Urinary bladder (tissue), 4 donors: ENCODE measurements at places on chromosomes 2 and 18. TPM values are rescaled to one million over a fixed set of nuclear protein-coding genes. Genes with fewer than 3 reads are reported as not detected.

GRCh38 chr2:241007880-241008710 lies 9.7 kb downstream of the SNED1 start:
- DNase-seq: no peak

Gene FASTKD1
- 46.1 TPM for total RNA-seq

GRCh38 chr2:53286345-53286744 lies 481.3 kb upstream of the CHAC2 start:
- no peak for DNase-seq

- DNase-seq: no peak
Observed at GRCh38 chr2:42102591-42103450, 55.0 kb downstream of the PKDCC start.

Gene BCL2
- total RNA-seq: 53.9 TPM

- no peak for DNase-seq
Observed at GRCh38 chr18:23826850-23827620, 137.8 kb downstream of the LAMA3 start.

Gene NEB
- 79.5 TPM for total RNA-seq

DNA sequence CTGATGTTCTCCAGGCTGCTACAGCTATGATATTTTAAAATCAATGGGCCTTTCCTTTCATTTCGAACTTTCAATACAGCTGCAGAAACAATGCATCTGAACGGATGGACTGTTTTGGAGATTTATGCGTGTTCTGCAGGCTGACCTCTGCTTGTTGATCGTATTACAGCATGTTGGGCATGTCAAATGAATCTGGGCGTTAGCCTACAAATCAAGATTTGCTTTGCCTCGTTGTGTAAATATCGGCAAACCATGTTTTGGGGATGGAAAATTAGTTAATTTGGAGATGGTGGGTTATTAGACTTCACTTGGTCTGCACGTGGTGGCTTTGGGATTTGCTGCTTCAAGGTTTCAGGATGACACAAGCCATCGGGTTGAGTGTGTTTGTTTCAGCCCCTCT lies 129.3 kb downstream of the AGAP1 start:
- DNase-seq: no peak

GRCh38 chr2:239303711-239304532 lies 96.9 kb downstream of the HDAC4 start:
- no peak for DNase-seq

- DNase-seq: no peak
Observed at GRCh38 chr18:25279961-25280360, 72.0 kb downstream of the ZNF521 start.

Gene PAX8
- total RNA-seq: 0.26 TPM

- DNase-seq: no peak
Observed at GRCh38 chr2:239570216-239570925, 169.6 kb upstream of the HDAC4 start.

Gene UNC80
- total RNA-seq: 2.6 TPM

- no peak for DNase-seq
Observed at GRCh38 chr2:10079870-10080535, at the start of gene CYS1. CYS1 (minus strand) TSS chr2:10080411; CDS start chr2:10080223, 188 bp downstream.

- no peak for DNase-seq
Observed at GRCh38 chr2:44956843-44957242, 15.3 kb downstream of the SIX3 start.

Gene ST6GAL2
- 53.2 TPM for total RNA-seq

- DNase-seq: no peak
Observed at GRCh38 chr2:143371616-143372015, 242.4 kb downstream of the ARHGAP15 start.

Gene RNF125
- total RNA-seq: 10.9 TPM

DNA sequence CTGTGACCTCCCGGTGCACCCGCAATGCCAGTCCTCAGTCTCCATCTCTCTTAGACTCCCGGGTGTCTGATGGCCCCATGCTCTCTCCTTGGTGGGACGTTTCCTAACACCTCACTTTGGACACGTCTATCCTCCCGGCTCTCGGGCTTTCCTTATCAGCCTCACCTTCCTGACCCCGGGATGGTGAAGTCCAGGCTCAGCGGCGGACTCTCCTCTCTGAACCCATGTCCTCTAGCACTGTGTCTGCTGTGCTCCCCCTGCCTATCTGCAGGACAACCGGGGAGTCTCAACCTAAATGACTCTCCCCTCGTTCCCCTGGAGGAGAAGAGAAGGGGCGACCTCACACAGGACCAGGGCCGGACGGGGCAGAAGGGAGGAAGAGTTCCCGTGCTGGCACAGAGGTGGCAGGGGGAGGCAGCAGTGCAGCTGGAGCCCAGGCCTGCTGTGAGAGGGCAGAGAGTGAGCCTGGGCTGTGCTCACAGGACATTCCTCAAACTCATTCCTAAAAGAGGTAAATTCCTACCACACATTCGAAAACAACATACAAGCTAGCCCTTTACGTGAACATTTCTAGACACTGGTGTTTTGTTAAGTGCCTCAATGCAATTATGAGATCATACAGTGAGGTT lies 41.9 kb downstream of the MBP start:
- DNase-seq: no peak

DNA sequence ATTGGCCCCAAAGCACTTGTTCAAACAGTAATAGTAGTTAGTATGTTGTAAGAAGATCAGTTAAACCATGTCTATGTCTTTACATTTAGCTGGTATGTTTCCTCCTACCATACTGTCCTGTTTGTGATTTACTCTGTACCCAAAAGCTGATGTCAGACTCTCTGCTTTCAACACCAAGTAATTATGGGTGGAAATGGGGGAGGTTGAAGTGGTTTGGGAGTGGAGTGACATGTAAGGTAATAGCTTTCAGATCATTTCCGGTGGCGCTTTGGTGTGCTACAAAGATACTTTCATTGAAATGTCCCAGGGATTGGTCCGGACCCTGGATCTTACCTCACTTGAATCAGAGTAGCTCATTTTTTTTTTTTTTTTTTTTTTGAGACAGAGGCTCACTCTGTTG lies 39.7 kb upstream of the TGIF1 start:
- DNase-seq: no peak

DNA sequence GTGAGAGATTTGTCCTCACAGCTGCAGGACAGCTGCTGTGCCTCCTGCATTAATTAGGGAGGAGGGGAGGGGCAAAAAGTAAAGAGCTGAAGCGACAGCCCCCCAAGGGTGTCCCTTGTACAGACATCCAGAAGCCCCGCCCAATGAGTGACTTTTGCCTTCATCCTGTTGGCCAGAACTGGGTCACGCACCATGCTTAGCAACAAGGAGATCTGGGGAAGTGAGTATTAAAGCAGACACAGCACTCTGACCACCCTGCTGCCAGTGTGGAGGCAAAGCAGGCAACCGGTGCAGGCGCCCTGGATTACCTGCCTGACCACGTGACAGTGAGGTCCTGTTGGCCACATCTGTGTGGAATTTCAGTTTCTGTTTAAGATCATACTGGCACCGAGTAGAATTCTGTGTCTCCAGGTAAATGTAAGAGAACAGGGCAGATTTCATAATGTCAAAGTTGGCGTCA lies 21.5 kb upstream of the BIN1 start:
- DNase-seq: no peak

- DNase-seq: no peak
Observed at GRCh38 chr2:53668624-53669026, 99.0 kb upstream of the CHAC2 start.

Gene ANKRD53
- 1.8 TPM for total RNA-seq

DNA sequence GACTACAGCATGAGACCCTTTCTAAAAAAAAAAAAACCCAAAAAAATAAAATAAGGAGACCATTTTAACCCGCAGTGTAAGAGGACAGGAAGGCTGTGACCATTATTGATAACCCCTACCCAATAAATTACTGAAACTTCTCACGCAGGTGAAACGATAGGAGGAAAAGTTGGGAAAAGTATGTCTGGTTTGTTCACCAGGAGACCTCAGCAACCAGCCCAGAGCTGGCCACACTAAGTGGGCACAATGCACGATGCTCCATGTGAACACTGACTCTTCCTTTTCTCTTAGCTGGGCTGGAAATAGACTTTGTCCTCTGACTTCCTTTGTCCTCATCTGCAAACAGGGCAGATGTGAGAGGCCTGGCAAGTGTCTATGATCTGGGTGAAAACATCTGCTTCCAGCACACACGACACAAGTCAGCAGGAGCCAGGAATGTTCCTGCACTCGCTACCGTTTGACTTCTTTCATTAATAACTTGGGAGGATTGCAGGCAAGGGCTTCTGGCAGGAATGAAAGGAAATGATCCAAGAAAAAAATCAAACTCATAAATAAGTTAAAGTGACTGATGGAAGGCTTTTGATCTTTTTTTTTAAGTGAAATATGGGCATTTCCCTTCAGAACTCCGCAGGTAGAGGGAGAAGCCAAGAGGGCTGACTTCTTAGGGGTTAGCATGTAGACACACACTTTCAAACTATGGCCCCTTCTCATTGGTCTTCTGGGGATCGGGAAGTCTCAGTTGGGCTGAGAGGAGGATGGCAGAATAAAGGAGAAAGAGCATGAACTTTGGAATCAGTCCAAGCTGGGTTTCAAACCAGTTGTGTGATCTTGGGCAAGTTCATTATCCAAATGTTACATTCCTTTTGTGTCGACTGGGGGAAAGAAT lies 137.4 kb upstream of the MYCN start:
- DNase-seq: no peak

GRCh38 chr2:16228471-16228870 lies 288.1 kb downstream of the MYCN start:
- DNase-seq: no peak

DNA sequence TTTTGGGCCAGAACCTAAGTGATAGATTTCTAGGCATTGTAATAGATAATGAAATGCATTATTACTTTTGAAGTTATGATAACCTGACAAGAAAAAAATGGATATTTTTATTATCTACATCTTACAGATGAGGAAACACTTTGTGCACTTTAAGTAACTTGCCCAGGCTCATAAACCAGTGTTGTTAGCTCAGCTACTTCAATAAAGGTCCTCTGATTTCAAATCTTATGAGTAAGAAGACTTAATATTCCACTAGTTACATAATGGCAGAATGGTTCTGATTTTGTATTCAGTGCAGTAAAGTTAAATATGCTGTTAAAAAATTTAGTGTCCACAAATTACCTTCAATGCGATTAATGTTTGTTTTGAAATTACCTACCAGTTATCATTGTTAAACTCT lies 199.0 kb downstream of the BABAM2 start:
- DNase-seq: no peak

Gene CAVIN2
- 103 TPM for total RNA-seq

Gene HEATR5B
- 57.7 TPM for total RNA-seq

Gene MEP1B
- 0.11 TPM for total RNA-seq

DNA sequence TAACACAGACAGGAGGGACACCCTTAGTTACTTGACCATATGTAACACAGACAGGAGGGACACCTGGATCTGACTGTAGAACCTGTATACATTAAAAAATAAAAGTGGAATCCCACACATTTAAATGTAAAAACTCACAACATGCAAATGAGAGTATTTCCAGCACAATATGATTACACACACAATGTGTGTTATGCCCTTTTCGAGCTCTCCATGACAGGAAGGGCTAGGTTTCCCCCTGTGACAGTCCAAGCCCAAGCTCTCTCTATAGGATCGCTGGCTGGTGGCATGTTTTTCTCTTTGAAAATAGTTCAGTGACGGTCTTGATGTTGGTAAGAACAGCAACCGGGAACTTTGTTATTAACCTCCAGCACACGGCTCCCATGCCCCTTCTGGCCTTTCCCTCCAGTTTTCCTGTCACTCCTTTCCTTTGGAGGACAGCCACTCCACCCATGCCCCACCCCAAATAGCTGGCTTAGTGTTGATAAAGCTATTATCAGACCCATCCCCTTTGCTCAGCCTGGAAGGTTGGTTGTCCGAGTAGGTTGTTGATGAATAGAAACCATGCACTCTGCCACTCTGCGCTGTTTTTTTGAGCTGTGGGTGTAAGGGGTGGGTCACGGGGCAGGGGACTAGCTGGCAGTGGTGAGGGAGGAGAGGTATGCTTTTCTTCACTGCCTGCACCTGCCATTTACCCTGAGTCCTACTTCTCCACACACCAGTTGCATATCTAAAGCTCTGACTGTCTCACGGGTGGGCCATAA lies 2.7 kb downstream of the RASGRP3 start:
- no peak for DNase-seq

Gene MDH1B
- total RNA-seq: 1.2 TPM

Gene TFCP2L1
- total RNA-seq: 1.2 TPM

Gene SYT4
- 6.2 TPM for total RNA-seq

DNA sequence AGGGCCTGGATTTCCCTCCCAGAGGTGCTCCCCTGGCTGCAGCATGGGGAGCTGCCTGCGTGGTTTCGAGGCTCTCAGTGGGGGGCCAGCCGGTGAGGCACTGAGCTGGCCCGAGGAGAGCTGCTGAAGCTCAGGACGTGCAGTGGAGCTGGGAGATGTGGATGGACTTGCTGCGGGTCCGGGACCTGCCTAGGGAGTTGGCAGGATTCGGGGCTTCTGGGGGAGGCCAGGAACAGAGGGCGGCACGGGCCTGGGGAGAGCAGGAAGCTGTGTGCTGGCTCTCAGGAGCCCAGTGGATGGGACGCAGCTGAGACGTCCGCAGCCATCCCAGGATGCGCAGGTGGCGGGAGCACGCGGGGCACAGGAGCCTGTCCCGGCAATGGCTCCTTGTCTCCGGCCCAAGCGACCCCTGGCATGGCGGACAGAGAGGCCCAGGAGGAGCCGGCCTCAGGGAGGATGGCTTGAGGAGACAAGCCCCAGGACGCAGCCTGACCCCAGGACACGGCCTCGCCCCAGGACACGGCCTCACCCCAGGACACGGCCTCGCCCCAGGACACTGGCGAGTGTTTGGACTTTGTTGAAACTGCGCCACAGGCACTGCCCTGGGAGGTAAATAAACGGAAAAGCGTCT lies 116.1 kb downstream of the NFATC1 start:
- no peak for DNase-seq

- no peak for DNase-seq
Observed at GRCh38 chr18:52874774-52875173, 534.8 kb downstream of the DCC start.

DNA sequence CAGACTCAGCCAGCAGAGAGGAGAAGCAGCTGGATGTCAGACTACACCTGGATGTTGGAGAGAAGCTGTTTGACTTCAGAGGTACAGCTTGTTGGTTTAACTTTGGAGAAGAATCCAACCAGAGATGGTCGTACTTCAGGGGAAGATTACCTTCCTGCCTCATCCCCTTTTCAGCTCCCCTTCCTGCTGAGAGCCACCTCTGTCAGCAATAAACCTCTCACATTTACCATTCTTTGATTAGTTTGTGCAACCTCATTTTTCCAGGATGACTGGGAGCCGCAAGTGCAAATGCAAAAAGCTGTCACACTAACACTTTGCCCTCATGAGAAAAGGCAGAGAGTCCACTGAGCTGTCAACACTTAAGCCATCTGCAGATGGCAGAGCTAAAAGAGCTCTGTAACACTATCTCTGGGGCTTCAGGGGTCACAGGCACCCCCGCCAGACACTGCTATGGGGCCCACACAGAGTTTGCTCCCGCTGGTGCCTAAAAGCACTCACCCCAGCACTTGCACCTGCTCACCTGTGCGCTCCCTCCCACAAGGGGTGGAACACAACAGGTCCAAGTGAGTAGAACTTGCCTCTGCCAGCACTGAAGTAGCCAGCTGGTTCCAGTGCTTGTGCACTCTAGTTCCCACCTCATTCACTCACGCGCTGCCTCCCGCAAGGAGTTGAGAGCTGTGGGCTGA lies 391.7 kb downstream of the METTL4 start:
- no peak for DNase-seq
